ENCODE measurements at places on chromosomes 6 and 20.
A peak's percentile ranks its signal among the peaks of the same experiment; 100 is the strongest.

DNA sequence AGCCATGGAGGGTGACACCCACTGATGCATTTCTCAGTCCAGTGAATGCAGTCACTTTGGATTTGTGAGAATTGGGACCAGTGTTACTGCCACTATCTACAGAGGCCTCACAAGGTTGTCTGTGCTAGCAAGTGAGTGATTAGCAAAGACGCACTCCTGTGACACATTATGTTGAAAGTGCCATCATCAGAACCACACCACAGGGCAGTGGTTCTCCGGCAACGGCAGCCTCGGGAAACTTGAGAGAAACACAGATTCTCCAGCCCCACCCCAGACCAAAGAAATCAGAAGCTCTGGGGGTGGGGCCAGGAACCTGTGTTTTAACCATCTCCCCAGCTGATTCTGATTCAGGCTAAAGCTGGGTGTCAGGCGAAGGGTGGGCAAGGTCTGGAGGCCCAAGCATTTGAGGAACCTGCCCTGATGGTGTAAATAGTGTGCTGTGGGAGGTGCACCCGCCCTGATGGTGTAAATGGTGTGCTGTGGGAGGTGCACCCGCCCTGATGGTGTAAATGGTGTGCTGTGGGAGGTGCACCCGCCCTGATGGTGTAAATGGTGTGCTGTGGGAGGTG, 39.9 kb downstream of the TMEM242 start:
- no peak for DNase-seq

GRCh38 chr6:33132081-33132524, 56.3 kb downstream of the HLA-DPB1 start:
- no peak for DNase-seq

GRCh38 chr6:106168097-106168888, 82.2 kb downstream of the PRDM1 start:
- no peak for DNase-seq

- peak; percentile 51 for DNase-seq
Observed at GRCh38 chr6:160534050-160534696, 129.9 kb downstream of the LPA start.
